ENCODE measurements at places on chromosomes 4 and X. TPM values are rescaled to one million over a fixed set of nuclear protein-coding genes. Genes with fewer than 3 reads are reported as not detected.
A peak's percentile ranks its signal among the peaks of the same experiment; 100 is the strongest.

Gene CYTL1
- 0.97 TPM for total RNA-seq

DNA sequence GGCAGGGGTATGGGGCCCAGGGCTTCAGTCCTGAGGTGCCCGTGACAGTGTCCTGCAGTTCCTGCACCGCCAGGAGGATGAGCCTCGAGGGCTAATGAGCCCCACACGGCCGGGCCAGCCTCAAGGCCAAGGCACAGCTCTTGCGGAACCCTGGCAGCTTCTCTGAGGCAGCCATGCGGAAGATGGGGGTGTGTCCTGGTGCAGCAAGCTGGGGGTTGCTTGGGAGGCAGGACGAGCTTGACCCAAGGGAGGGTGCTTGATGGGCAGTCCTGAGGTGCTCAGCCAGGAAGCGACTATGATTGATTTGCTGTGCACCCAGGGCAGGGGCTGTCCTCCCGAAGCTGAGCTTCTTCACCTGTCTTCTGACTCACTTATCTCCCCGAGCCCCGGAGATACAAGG, 9.1 kb upstream of the FGFR3 start:
- no peak overlapping the region for H3K27ac ChIP-seq
- H3K4me3 ChIP-seq: no peak overlapping the region
- DNase-seq: no peak
- no peaks in the 10 kb centered on the region for H3K4me1 ChIP-seq
- no peaks in the 10 kb centered on the region for H3K27me3 ChIP-seq
- no peaks in the 10 kb centered on the region for H3K36me3 ChIP-seq

Gene CYBB
- 35.6 TPM for total RNA-seq

- H3K4me1 ChIP-seq: no peaks in the 10 kb centered on the region
- H3K36me3 ChIP-seq: no peaks in the 10 kb centered on the region
- H3K4me3 ChIP-seq: no peak overlapping the region
- H3K27ac ChIP-seq: no peak overlapping the region
- H3K27me3 ChIP-seq: no peaks in the 10 kb centered on the region
- DNase-seq: no peak
Observed at GRCh38 chr4:80803337-80803736, 227.2 kb upstream of the BMP3 start.

GRCh38 chrX:73270753-73271152, 56.1 kb upstream of the NAP1L2 start:
- no peak overlapping the region for H3K27ac ChIP-seq
- no peaks in the 10 kb centered on the region for H3K27me3 ChIP-seq
- no peak for DNase-seq

DNA sequence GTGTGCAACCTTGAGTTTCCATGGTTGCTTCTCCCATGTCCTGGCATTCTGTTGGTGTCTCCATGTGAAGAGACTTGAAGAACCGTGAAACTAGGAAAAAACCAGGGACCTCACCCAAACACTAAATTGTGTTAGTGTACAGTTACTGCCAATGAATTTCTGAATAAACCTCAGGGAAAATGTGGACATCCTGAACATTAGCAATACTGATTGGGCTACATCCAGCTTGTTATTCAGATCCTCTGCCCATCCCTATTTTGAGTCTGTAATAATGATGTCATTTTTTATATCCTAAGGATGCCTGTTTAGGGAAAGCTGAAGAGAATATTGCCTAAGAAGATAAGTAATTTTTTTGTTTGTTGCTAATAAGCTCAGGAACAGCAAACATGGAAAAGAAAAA, 262.7 kb downstream of the TMA16 start:
- no peaks in the 10 kb centered on the region for H3K4me1 ChIP-seq
- H3K4me3 ChIP-seq: no peak overlapping the region
- no peaks in the 10 kb centered on the region for H3K27me3 ChIP-seq

Gene UBL4A
- 35.5 TPM for total RNA-seq

Gene PGAM4
- total RNA-seq: not detected

- peaks cover 11% of the 10 kb centered on the region for H3K4me1 ChIP-seq
- DNase-seq: no peak
- no peak overlapping the region for H3K27ac ChIP-seq
- peak overlapping the region; percentile 72 for H3K4me3 ChIP-seq
- H3K27me3 ChIP-seq: no peaks in the 10 kb centered on the region
- H3K36me3 ChIP-seq: no peaks in the 10 kb centered on the region
Observed at GRCh38 chr4:159104694-159105414, 2.0 kb downstream of the RAPGEF2 start.

DNA sequence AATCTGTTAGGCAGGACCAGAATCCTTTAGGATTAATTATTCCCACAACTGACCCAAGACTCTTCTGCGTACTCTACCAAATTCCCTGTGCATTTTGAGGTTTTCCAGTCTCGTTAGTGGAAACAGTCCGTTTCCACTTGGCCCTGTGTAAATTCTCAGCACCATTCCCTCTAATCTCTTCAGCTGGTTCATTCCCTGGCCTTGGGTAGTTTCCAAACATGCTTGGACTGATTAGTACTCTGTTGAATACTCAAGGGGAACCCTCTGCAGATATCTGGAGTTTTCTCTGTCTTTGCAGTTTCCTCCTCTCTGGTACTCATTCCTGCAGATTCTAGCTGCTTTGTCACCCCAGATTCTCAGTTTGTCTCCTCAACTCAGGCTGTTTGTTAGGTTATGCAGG, 80.4 kb downstream of the ZFX start:
- peaks cover 2% of the 10 kb centered on the region for H3K4me1 ChIP-seq
- DNase-seq: peak; percentile 16
- H3K4me3 ChIP-seq: no peak overlapping the region
- H3K36me3 ChIP-seq: no peaks in the 10 kb centered on the region

Gene FRYL
- 31.1 TPM for total RNA-seq

Gene PABPC5
- 4.8 TPM for total RNA-seq

Gene SFRP2
- not detected for total RNA-seq

Gene PRDM5
- total RNA-seq: 36.3 TPM

Gene PNCK
- 2.3 TPM for total RNA-seq

DNA sequence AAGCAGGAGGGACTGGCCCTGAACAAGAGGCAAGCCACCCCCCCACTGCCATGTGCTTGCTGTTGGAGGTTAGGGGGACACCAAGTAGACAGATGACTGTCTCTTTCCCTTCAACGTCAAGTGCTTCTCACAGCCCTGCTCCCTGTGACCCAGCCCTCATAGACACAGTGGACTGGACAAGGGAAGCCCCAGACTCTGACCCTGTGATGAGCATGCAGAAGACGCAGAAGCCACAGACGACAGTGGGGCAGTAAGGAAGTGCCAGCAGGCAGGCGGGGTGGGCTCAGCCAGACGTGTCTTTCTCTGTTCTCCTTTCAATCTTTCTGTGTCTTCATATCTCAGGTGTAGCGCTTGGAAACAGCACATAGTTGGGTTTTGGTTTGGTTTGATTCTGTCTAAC, 2.4 kb upstream of the L1CAM start:
- H3K4me1 ChIP-seq: no peaks in the 10 kb centered on the region
- no peak overlapping the region for H3K27ac ChIP-seq
- H3K4me3 ChIP-seq: no peak overlapping the region
- no peaks in the 10 kb centered on the region for H3K27me3 ChIP-seq
- H3K36me3 ChIP-seq: no peaks in the 10 kb centered on the region

GRCh38 chr4:116387937-116388474, 697.4 kb downstream of the TRAM1L1 start:
- H3K4me1 ChIP-seq: no peaks in the 10 kb centered on the region
- DNase-seq: no peak

DNA sequence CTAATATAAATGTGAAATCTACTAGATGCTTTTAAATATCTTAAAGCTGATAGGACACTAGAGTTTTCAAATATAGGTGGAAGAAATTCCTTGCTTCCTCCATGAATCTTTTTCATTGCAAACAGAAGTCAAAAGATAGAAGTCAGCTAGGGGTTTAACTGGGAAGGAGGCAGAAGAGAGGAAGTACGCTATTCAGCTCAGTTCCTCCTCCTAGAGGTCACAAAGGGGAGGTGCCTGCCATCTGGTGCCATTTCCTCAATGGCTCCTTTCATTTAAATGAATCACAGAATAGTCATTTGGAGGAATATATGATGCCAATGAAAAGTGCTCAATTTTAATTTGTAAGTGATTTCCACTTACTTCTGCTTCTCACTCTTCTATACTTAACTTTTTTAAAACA, 8.5 kb downstream of the COL25A1 start:
- H3K4me3 ChIP-seq: no peak overlapping the region
- no peaks in the 10 kb centered on the region for H3K27me3 ChIP-seq
- H3K4me1 ChIP-seq: no peaks in the 10 kb centered on the region

Gene CD40LG
- not detected for total RNA-seq

GRCh38 chr4:80732010-80732409, 298.5 kb upstream of the BMP3 start:
- no peaks in the 10 kb centered on the region for H3K36me3 ChIP-seq
- H3K27me3 ChIP-seq: no peaks in the 10 kb centered on the region
- H3K4me3 ChIP-seq: no peak overlapping the region
- no peak for DNase-seq
- H3K4me1 ChIP-seq: no peaks in the 10 kb centered on the region

GRCh38 chrX:148530464-148531077, 30.2 kb downstream of the AFF2 start:
- no peaks in the 10 kb centered on the region for H3K27me3 ChIP-seq
- no peaks in the 10 kb centered on the region for H3K36me3 ChIP-seq

DNA sequence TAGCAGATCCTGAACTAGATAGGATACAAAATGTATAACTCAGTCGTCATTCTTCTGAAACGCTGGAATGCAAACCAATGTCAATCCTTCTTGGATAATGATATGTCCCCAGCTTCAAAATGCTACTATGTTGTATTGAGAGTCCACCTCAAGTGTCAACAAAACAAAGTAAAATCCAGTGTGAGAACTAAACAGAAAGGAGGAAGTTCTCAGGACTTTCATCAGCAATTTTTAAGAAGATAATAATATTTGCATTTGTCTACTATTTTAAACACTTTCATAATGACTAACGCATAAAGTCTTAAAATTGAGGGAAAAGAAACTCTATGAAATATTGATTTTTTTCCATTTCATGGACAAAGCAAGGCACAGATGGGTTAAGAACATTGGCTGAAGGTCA, 36.3 kb downstream of the SOD3 start:
- H3K4me3 ChIP-seq: no peak overlapping the region
- no peaks in the 10 kb centered on the region for H3K27me3 ChIP-seq
- H3K27ac ChIP-seq: no peak overlapping the region
- H3K4me1 ChIP-seq: no peaks in the 10 kb centered on the region
- DNase-seq: no peak

DNA sequence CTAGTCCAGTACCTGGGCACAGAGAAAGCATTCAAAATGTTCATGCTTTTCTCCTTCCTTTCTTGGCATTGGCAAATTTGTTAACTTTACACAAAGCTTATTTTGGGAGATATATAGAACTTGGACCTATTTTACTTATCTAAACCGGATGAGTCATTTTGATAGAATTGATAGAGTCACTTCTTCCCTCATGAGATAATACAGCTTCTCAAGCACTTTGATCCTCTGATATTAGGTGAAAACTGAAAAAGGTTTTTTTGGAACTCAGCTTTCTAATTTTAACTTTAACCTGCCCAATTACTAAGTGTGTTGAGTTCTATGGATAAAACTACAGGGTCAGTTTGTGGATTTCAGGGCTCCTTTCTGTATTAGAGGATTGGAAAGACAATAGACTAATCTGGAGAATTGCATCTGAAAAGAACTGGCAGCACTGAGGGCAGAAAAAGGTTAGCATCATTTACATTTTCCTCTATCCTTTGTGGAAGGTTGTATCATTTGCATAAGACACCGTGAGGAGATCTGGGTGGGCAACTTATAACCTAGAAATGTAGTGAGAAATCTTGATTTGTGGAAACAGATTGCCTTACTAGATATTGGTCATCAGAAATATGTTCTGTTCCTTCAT, 2.4 kb downstream of the WDR44 start:
- no peak overlapping the region for H3K27ac ChIP-seq
- H3K36me3 ChIP-seq: no peaks in the 10 kb centered on the region
- DNase-seq: no peak
- no peaks in the 10 kb centered on the region for H3K4me1 ChIP-seq
- H3K27me3 ChIP-seq: no peaks in the 10 kb centered on the region

GRCh38 chrX:10654960-10655359, 34.6 kb upstream of the MID1 start:
- no peaks in the 10 kb centered on the region for H3K27me3 ChIP-seq
- no peak for DNase-seq
- no peak overlapping the region for H3K4me3 ChIP-seq
- no peak overlapping the region for H3K27ac ChIP-seq

Gene DMP1
- total RNA-seq: not detected

Gene LDB2
- total RNA-seq: 27.4 TPM

GRCh38 chrX:15906041-15906943, 51.7 kb upstream of the AP1S2 start:
- no peak overlapping the region for H3K27ac ChIP-seq
- H3K4me1 ChIP-seq: peaks cover 2% of the 10 kb centered on the region
- no peaks in the 10 kb centered on the region for H3K27me3 ChIP-seq
- no peak overlapping the region for H3K4me3 ChIP-seq
- no peak for DNase-seq

Gene NKX3-2
- 1.4 TPM for total RNA-seq

DNA sequence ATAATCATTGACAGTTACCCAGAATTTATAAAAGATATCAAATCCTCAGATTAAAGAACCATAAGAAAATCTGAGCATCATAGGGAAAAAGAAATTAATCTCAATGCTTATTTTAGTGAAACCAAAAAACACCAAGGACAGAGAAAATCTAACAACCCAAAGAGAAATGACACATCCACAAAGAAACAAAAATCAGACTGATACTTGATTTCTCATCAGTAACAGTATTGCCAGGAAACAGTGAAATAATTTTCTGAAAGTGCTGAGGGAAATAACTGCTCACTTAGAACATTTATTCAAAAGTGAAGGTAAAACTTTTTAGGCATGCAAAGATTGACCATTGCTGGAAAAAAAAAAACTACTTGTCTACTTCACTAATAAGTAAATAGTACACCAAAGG, 10.6 kb downstream of the MOSPD2 start:
- no peak overlapping the region for H3K4me3 ChIP-seq
- no peaks in the 10 kb centered on the region for H3K36me3 ChIP-seq
- no peak overlapping the region for H3K27ac ChIP-seq
- H3K27me3 ChIP-seq: no peaks in the 10 kb centered on the region
- H3K4me1 ChIP-seq: no peaks in the 10 kb centered on the region
- DNase-seq: no peak

Gene TEX13D
- total RNA-seq: not detected

GRCh38 chr4:100555611-100556337, 38.0 kb upstream of the EMCN start:
- no peak for DNase-seq
- H3K36me3 ChIP-seq: no peaks in the 10 kb centered on the region
- H3K27me3 ChIP-seq: no peaks in the 10 kb centered on the region
- H3K27ac ChIP-seq: no peak overlapping the region

- no peak overlapping the region for H3K4me3 ChIP-seq
- DNase-seq: no peak
- H3K27ac ChIP-seq: no peak overlapping the region
- H3K4me1 ChIP-seq: no peaks in the 10 kb centered on the region
Observed at GRCh38 chrX:124338733-124339514, 6.5 kb downstream of the TEX13D start.

Gene AMTN
- not detected for total RNA-seq

DNA sequence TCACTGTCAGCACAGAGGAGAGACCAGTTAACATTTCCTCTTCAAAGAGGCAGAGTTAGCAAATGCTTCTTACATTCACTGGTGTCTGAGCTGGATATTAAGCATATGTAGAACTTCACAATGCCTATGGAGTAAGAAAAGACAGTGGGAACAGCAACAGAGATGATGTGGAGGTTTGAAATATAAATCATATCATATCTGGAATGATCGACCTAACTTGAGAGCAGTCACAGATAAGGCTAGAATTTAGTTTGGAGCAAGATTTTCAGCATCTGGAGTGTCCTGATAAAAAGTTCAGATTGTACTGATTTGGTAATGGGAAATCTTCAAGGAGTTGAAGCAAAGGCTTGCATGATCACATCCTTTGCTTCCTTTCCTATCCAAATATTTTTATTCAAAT, 90.5 kb upstream of the ANKRD50 start:
- H3K4me3 ChIP-seq: no peak overlapping the region
- no peaks in the 10 kb centered on the region for H3K4me1 ChIP-seq
- H3K27me3 ChIP-seq: no peaks in the 10 kb centered on the region
- DNase-seq: no peak

Gene KLB
- total RNA-seq: not detected

Data from ovary (tissue), 10 donors.